ENCODE measurements at places on chromosomes 7 and 10.

GRCh38 chr10:43122826-43123225 lies 15.4 kb upstream of the CSGALNACT2 start:
- no peak for DNase-seq

GRCh38 chr10:115965376-115965775 lies 307.6 kb downstream of the GFRA1 start:
- no peak for DNase-seq

DNA sequence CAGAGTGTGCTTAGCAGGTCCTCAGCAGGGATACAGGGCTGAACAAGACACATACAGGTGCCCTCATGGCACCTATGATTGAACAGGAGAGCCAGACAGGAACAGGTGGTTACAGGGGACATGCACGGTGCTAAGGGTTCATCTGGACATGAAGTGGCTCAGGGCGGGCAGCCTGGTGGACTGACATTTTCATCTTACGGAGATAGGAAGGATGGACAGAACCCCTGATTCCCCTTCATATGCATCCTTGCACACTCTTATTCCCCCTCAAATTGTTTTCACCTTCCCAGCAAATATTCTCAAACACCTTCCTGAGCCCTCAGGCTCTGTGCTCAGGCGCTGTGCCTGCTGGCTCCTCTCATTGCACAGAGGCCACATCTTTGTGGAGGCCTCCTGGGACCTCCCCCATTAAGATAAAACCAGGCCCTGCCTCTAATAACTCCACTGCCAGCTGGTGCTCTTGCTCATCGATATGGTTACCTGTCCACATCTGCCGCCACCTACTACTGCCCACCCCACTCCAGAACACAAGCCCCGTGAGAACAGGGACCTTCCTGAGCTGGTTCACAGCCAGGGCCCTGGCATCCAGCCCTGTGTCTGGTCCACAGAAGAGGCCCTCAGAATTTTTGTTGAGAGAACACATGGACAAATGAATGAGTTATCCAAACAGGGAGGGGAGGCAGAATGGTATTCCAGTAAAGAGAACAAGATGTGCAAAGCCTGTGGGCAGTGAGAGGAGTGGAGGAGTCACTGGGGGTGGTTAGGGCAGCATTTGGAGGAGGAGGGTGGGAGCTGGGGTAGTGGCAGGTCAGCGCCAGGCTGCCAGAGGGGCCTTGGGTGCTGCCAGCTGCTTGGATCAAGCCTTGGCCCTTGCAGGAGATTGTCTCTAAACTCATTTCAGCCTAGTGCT lies 68.9 kb upstream of the AQP1 start:
- DNase-seq, result no peak

- no peak for DNase-seq
Measured at GRCh38 chr10:121654021-121654545, 55.8 kb upstream of the FGFR2 start.

DNA sequence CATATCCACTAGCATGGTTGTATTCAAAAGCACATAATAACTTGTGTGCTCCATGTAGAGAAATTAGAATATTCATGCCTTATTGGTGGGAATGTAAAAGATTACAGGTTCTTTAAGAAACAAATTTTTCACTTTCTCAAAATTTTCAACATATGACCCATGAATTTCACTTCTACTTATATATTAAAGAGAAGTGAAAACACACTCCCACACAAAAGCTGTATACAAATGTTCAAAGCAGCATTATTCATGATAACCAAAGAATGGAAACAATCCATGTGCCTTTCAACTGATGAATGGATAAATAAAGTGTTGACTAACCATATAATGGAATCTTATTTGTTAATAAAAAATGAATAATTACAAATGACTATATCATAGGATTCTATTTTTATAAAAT lies 694.5 kb upstream of the PCDH15 start:
- DNase-seq, result no peak

DNA sequence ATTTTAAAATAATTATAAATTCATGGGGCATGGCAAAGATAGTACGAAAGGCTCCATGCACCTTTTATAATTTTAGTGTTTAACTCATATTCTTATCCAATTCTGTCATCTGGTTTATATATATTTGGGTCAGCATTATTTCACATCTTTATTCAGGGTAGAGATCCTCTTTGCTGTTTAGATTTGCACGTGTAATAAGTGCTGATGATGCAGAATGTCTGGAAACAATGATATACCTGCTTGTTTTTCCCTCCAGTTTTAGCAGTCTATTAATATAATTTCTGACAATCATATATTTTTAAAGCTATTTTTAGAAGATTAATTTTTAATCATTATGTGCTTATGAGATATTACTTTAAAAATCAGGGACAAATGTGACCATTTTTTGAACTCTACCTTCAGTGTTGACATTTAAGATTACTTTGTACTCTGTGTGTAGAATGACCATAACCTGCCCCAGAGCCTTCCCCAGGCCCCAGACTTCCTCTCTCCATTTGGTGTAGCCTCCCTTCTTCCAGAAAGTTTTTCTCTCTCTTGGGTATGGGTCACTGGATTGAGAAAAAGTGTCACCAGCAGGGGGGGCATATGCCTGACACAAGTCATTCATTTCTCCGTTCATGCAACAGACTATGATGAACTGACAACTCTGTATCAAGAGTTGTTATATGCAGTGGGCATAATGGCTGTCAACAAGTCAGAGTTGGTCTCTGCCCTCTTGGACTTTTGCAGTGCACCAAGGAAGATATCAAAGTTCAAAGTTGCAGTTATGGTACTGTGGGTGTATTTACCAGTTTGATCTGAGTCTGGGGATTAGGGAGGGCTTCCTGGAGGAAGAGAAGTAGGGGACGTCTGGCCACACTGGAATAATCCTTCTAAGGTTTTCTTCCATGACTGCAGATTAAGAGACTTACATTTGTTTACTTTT lies 192.6 kb upstream of the CCDC6 start:
- no peak for DNase-seq

GRCh38 chr10:60358282-60358681 lies 31.4 kb downstream of the ANK3 start:
- no peak for DNase-seq

- no peak for DNase-seq
Measured at GRCh38 chr10:130882906-130883305, 428.6 kb downstream of the TCERG1L start.

DNA sequence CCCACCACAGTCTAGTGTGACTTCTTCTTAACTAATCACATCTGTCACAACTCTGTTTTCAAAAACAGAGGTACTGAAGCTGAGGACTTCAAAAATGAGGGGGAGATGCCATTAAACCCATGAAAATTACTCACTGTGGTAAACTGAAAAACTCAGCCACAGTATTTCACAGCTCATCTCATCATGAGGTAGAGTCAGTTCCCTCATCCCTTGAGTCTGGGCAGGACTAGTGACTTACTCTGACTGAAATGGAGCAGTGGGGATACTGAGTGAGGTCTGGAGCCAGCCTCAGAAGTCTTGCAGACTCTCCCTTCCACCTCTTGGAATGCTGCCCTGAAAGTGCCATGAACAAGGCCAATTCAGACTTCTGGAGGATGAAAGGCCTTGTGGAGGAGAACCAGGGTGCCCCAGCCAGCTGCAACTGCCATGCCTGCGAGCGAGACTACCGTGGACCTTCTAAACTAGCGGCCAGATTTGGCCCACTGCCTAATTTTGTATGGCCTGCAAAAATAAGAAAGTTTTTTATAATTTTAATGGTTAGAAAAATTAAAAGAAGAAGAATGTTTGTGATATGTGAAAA lies 24.7 kb upstream of the ANKRD1 start:
- peak; percentile 48 for DNase-seq

GRCh38 chr10:130761032-130761575 lies 550.4 kb downstream of the TCERG1L start:
- DNase-seq, result no peak

GRCh38 chr7:157035302-157035701 lies 24.8 kb upstream of the MNX1 start:
- DNase-seq, result no peak

GRCh38 chr7:133771788-133772419 lies 355.2 kb upstream of the LRGUK start:
- no peak for DNase-seq

DNA sequence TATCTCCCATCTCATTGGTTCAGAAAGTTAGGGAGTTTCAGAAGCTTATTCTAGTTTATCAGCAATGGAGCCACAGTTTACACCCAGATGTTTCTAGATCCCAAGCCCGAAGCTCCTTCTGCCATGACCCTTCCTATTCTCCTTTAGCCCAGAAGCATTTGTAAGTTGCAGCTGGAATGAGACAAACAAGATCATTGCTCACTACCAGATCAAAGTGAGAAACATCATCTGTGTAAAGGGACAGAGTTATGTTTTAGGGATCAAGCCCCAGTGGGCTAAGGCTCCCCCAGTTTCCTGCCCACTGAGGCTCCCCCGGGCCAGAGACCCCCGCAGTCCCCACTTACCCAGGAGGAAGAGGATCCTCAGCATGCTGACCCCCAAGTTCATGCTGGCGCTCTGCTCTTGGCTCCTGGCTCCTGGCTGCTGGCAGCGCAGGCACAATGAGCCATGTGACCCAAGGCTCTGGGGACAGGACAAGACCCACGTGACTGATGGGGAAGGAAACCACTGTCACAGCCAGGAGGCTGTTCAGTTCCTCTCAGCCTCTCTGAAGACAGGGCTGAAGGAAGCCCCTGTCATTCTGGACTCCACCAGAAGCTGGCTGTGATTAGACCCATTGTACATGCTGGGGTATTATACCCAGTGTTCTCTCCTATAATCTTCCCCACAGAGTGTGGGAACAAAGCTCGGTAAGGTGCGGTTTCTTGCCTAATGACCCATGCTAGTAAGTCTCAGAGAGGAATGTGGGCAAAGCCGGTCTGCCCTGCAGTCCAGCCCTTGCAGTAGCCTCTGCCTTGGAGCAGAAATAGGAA lies at the start of gene TMEM273:
Gene TMEM273 (minus strand): TSS at position 442 of the 812 bp plus-strand sequence. CDS start 55 bp downstream, at position 387.
- DNase-seq, result peak; percentile 97

GRCh38 chr7:143373255-143373794 lies 7.8 kb upstream of the ZYX start:
- no peak for DNase-seq

DNA sequence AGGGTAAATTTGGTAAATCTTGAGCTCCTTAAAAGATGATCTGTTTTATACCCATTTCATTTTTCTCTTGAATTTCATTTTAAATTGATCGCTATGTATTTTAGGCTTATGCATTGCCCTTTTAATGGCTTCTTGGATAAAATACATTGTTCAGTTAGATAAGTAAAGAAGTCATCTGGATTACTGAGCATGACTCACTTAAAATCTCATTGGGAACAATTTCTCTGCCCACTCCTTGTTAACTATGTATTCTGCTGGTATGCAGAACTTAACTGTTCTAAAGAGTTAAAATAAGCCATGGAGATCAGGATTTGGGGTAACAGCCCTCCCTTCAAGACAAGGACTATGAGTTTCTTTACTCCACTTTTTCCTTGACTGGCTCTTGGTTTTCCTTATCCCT lies 134.2 kb downstream of the SND1 start:
- no peak for DNase-seq

- no peak for DNase-seq
Measured at GRCh38 chr7:41559426-41559825, 143.5 kb downstream of the INHBA start.

- no peak for DNase-seq
Measured at GRCh38 chr10:76136961-76137360, 705.5 kb downstream of the LRMDA start.

DNA sequence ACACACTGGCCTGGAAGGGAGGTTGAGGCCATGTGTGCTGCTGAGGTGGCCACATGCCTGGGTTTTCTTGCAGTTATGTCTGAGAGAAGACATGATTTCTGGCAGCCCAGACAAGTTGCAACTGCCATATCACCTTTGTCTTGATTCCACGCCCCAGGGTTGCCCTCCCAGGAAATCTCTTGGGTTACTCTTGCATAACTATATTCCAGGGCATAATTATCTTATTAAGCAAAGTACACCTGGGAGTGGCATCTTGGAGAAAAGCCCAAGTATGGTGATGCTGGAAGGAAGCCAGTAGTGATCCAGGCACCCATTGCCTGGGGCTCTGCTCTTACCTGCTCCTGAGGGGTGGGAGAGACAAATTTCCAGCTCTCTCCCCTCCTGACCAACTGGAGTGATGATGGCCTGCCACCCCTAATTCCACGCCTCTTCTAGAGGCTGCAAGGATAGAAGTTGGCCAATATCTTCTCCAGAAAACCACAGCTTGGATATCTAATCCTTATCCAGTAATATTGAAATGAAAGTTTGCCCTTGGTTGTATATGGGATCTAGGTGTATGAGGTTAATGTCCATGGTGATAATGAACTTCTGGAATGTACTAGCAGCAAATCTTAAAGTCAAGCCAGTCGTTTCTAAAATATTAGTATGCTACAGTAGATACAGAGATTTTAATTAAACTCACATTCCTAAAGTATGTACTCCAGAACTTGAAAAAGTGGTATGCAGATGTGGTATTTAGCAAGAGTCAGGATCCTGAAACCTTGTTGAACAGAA lies 5.0 kb downstream of the AKR1B10 start:
- no peak for DNase-seq

DNA sequence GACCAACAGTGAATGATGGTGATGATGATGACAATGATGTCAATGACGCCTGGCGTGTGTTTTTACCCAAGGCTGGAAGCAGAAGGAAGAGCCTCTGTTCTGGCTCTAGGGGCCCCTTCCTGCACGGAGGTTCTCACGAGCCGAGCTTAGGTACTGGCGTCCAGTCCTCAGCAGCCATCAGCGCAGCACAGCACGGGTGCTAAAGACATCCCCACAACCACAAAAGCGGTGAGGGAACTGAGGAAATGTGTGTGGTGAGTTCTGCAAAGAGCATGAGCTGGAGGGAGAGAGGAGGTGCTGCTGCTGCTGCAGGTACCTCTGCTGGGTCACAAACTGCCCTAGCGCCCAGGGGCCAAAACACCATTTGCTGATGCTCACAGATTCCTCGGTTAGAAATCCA lies 81.6 kb downstream of the SFMBT2 start:
- no peak for DNase-seq

GRCh38 chr10:97332591-97333350 lies 1.8 kb downstream of the FRAT2 start:
- DNase-seq, result peak; percentile 86

GRCh38 chr7:72337390-72338167 lies 74.6 kb downstream of the CALN1 start:
- no peak for DNase-seq

DNA sequence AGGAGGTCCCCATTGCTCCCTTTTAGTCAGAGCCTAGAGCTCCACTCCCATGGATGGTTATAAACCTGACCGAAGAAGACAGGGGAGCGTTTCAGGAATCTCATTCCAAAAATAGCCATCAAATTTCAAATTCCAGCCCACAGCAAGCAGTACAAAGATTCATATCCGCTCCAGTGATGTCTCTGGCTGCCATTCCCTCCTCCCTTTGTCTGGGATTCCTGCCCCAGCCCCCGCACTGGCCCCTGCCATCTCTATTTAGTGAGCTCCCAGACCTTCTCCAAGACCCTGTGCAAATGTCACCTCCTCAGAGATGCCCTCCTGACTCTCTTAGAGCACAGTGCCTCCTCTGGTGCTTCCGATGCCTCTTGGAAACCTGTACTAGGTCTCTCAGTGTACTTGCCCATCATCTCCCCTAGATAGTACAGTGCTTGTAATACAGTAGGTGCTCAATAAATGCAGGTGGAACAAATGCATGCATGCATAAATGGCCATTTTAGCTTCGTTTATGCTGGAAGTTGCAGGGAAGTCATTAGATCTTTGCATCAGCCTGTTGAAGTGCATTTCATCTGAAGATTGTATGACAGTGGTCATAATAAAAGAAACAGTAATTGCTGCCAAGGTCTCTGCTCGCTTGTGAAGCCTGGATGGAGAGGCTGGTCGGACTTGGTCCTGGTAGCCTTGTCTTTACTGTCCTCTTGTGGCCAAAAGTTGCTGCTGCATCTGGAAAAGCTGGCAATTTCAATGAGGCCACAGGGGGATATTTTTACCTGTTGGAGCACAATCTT lies 32.0 kb upstream of the HABP2 start:
- DNase-seq, result peak; percentile 65

- no peak for DNase-seq
Measured at GRCh38 chr10:114795039-114795438, 26.5 kb upstream of the FHIP2A start.

Measured in pons (tissue), 1 donor.